ENCODE measurements at places on chromosomes 5 and 9.

DNA sequence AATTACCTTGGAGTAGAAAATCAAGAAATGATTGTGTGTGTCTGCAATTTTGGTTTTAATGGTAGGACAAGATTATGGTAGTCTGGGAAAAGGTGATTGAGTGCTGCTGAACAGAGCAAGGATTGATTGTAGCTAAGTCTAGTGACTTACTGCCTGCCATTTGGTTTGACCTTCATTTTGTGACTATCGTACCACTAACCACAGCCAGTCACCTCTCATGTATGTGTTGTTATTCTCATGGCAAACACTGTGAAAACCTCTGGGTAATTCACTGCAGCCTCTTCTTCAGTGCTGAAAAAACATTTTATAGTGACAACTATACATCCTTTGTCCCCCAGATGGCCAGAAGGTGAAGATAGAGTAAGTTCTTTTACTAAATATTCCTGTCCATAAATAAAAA is 37.5 kb downstream of the CTNNA1 start:
- no peak for DNase-seq

DNA sequence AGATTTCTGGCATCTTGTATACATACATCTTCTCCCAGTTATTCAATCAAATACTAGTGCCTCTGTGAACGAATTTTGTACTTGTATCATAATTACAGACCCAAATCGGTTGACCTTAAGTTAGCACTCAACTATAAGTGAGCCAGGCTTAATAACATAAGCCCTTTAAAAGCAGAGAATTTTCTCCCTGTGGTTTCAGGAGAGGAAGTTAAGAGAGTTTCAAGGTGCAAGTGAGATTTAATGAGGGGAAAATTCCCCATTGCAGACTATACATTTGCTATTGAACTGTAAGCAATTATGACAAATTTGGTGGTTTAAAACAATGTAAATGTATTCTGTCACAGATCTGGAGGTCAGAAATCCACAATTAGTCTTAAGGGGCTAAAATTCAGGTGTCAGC is 261.9 kb upstream of the NREP start:
- DNase-seq = no peak

GRCh38 chr5:112063856-112064255 is 306.9 kb upstream of the NREP start:
- DNase-seq = no peak

GRCh38 chr5:148809781-148810524 is 16.5 kb upstream of the ADRB2 start:
- no peak for DNase-seq

DNA sequence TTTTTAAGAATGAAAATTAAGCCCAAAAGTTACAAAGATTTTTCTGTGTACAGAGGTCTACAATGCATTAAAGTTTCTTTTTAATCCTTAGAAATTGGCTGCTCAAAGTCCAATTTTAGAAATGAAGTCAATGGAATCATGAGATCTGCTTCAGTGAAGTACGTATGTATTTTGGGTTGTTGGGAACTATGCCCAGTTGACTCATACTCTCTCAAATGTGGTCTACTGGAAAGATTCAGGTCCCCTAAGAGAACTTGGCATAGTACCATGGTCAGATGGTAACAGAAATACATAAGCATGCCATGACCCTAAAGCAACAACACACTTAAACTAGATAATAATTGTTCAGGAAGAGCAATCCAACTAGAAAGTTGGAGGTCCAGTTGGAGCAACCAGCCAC is 23.0 kb downstream of the FBLL1 start:
- no peak for DNase-seq

GRCh38 chr5:170597109-170597751 is 93.4 kb downstream of the KCNIP1 start:
- no peak for DNase-seq

GRCh38 chr9:106772523-106773290 is 90.3 kb upstream of the ZNF462 start:
- DNase-seq = no peak

DNA sequence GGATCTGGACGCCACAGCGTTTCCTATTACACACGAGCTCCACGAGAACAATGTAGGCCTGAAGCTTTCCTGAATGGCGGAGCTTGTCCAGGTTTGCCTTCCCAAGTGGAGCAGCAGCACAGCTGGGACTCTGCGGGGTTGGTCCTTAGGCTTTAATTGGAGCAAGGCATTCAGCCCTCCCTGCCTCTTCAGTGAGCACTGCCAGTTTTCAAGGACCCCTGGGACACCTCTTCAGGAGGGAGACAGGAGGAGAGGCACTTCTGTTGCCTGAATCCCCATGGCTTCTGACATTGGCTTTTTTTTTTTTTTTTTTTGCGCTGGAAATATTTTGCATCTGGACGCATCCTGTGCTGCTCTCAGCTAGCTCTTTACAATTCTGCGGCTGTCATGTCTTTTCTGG is 179.4 kb downstream of the SEMA6A start:
- DNase-seq = no peak

DNA sequence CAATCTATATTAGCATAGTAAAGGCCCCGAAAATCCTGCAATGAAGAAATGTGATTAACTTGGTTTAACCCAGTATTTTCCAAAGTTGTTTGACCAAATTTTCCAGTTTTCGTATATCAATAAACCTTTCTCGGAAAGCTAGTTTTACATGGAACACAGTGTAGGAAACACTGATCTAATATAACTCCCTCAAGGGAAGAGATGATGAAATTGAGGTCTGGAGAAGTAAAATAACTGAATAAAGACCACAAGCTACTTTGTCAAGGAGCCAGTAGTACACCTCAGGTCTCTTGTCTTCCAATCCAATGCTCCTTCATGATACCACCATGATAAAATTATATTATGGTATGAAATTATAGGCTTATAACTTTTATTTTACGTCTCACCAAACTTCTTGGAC is 118.1 kb upstream of the TARS1 start:
- no peak for DNase-seq

GRCh38 chr5:176772271-176773210 is 37.8 kb upstream of the UNC5A start:
- no peak for DNase-seq

- no peak for DNase-seq
Measured at GRCh38 chr9:5085993-5086392, 99.4 kb downstream of the INSL6 start.

DNA sequence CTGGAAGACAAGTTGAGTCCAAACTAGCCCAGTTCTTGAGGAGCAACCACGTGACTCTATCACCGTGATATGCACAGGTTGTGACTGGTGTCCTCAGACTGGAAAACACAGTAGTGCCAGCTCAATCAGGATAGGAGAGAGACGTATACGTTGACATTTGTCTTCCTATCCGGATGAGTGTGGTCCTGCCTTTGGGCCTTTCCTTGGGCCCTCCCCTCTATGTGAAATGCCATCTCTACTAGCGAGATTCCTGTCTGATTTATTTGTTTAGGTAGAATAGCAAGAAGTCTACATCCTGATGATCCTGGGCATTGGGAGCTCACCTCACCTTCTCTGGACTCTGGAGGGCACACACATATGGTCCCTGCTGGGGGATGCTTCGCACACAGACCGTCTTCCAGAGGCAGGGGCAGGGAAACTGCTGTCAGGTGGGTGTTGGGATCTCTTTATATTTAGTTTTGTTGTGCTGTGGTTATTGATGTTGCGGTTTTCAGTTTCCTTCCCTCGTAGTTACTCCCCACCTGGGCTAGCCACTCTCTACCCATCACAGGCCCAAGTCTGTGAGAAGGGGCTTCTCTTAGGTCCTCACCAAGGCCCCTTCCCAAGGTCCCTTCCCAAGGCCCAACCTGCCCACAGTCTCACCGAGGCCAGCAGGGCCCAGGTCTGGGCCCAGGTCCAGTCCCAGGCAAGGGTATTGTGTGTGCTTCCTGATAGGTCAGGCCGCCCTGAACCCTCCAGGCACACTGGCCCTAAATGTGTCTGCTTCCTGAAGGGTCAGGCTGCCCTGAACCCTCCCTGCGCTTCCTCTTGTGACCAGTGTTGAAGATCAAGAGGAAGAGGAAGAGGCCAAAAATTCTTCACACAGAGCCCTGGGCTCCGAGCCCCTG is 19.0 kb upstream of the SPINK4 start:
- no peak for DNase-seq

DNA sequence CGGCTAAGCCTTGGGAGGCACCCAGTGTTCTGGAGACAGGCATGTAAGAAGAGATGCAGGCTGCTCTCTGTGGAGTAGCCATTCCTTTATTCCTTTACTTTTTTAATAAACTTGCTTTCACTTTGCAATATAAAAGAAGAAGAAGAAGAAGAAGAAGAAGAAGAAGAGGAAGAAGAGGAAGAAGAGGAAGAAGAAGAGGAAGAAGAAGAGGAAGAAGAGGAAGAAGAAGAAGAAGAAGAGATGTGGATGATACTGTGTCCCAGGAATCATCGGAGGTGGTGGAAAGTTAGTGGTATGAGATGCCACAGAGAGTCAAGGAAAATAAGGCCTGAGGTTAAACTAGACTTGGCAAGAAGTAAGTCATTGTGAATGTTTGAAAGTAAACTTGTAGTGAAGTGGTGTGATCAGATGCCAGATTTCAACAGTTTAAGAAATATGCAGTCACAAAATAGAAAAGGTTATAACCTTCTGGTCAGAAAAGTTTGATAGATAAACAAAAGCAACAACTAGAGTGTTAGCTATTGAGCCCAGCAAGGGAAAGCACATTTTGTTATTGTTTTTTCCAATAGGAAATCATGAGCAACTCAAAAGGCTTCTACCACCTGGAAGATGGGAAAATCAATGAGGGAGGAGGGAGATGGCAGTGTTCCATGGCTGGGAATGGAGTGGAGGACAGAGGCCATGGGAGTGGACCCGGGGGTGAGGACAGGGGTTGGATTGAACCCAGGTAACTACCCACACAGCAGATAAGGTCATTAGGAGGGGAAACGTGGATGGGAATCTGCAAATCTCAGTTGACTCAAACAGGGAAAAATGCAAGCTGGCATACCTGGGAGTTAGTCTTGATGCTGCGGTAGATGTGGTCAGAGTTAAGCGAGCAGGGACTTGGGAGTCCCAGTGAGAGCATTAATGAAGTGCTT is 16.8 kb downstream of the AOPEP start:
- no peak for DNase-seq

- no peak for DNase-seq
Measured at GRCh38 chr5:76380346-76381066, 22.6 kb upstream of the IQGAP2 start.

DNA sequence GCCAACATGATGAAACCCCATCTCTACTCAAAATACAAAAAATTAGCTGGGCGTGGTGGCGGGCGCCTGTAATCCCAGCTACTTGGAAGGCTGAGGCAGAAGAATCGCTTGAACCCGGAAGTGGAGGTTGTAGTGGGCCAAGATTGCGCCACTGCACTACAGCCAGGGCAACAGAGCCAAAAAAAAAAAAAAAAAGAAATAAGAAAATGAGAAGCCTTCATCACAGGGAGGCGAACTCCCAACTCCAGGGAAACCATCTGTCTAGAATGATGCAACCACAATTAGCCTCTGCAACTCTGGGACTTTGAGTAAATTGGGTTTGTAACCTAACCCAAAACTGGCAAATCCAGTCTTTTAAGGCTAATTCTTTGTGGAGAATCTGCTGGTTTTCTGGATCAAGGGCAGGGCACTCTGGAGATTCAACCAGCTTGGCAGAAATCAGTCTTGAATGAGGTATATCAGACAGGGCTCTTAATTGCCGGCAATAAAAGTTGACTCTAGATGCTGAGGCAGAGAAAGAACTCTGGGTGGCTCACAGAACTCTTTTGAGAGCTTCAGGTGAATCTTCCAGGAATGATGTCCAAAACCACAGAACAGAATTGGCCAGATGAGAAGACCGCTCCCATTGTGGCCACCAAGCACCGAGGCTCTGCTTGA is 9.9 kb downstream of the S100Z start:
- DNase-seq = no peak

DNA sequence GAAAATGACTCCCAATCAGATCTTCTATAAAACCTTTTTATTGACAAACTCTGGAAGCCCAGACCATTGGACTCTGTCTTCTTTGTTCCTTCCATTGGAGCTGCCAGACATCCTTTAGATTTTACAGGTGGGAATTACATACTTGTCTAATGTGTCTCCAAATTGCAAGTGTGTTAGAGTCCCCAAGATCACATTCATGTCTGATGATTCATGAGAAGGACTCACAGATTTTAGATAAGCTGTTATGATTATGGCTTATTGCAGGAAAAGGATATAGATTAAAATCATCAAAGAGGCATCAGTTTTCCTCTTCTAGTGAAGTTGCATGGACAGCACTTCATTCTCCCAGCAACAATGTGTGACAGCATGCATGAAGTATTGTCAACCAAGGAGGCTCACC is 70.4 kb downstream of the MUSK start:
- no peak for DNase-seq

DNA sequence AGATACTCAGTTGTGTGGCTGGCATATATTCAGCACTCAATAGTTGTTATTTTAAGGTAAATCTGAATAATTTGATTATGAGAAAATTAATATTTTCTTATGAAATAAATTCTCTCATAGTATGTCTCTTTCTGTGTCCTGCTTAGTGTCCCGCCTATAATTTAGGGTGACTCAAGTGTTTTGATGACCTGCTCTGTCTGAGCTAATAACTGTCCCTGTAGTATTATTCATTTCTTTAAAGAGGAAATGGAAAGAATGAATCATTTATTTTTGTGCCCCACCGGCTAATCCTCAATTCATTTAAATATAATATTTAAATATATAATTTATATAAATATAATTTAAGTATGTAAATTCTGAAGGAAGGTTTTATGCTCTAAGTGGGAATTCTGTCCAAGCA is 4.1 kb downstream of the SLC1A1 start:
- DNase-seq = no peak

- DNase-seq = no peak
Measured at GRCh38 chr9:6051511-6051950, 36.1 kb upstream of the RANBP6 start.

- peak; percentile 28 for DNase-seq
Measured at GRCh38 chr9:19922476-19923118, 133.8 kb upstream of the SLC24A2 start.

GRCh38 chr9:134595014-134595413 is 46.6 kb upstream of the COL5A1 start:
- DNase-seq = no peak

GRCh38 chr5:95861221-95861863 is 38.8 kb upstream of the GLRX start:
- DNase-seq = no peak

DNA sequence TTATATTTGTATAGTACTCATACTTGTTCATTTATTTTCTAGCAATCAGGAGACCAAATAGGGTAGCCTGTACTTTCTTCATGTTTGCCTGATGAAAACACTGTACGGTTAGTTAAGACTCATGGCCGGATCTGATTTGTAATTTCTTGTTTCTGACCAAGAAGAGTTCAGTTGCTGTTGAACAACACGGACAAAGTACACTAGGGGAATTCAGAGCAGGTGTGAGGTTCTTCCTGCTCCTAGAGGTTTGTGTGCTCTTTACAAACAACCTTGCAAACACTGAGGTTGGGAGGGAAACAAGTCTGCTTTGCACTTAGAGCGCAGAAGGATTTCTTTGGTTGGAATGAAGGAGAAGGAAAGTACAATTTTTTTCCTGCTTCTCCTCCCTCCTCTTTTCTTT is 69.7 kb downstream of the TRIO start:
- DNase-seq = no peak

GRCh38 chr9:34630402-34631154 is 1.7 kb upstream of the ARID3C start:
- no peak for DNase-seq

GRCh38 chr9:99105152-99106043 is 485 bp downstream of the TGFBR1 start:
- DNase-seq = peak; percentile 74

- DNase-seq = peak; percentile 56
Measured at GRCh38 chr9:136050701-136051452, 44.2 kb downstream of the NACC2 start.
